Right cardiac atrium (tissue), 5 donors: ENCODE measurements at places on chromosomes 7 and 10. TPM values are rescaled to one million over a fixed set of nuclear protein-coding genes. Genes with fewer than 3 reads are reported as not detected.

ASB4 gene
- 1.2 TPM for total RNA-seq

DNA sequence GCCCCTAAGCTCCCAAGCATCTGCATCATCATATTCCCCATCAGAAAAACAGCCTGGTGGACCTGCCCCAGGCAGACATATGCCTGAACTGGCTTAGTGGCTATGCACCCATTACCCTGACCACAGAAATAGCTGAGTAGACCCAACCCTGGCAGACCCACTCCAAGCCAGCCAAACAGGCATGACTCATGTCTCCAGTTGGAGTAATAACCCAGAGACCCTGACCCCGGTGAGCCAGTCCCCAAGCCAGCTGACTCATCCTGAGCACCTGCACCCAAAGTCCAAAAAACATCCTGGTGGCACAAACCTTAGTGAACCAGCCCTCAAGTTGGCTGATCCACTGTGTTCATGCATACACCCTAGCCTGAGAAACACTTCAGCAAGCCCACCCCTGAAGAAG is 555.9 kb downstream of the GRID1 start:
- DNase-seq, result no peak

DNA sequence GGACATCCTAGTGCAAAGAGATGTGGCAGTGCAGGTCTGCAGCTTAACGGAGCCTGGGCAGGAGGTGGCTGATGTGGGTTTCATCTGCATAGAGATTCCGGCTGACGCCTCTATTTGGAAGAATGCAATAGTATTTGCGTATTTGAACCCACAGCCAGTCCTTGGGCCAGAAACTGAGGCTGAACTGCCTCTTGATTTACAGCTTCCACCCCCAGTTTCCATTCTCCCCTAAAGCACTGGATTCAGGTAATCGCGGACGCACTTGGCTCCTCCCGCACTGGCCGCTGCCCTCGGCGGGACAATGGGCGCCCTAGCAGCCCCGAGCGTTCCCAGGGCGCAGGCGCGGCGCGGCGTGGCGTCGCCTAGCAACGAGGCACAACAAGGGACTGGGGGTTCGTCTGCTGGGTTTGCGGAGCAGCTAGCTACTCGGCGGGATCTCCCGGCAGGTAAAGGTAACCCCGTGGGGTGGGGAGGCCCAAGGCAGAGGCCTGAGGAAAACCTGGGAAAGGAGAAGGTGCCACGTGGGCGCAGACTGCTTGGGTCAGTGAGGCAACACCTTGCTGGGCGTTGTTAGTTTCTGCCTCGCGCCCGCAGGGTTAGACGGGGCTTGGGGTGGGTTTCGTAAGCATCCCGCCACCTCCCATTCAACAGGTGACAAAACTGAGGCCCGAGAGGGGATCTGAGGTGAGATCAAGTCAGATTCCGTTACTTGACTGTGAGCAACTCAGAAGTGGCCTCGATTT is at the start of gene ARMC3:
TSS of gene ARMC3 (plus strand) at position 393 of the 743 bp plus-strand sequence. CDS start 3,944 bp downstream, outside the sequence.
- peak; percentile 91 for DNase-seq

DNA sequence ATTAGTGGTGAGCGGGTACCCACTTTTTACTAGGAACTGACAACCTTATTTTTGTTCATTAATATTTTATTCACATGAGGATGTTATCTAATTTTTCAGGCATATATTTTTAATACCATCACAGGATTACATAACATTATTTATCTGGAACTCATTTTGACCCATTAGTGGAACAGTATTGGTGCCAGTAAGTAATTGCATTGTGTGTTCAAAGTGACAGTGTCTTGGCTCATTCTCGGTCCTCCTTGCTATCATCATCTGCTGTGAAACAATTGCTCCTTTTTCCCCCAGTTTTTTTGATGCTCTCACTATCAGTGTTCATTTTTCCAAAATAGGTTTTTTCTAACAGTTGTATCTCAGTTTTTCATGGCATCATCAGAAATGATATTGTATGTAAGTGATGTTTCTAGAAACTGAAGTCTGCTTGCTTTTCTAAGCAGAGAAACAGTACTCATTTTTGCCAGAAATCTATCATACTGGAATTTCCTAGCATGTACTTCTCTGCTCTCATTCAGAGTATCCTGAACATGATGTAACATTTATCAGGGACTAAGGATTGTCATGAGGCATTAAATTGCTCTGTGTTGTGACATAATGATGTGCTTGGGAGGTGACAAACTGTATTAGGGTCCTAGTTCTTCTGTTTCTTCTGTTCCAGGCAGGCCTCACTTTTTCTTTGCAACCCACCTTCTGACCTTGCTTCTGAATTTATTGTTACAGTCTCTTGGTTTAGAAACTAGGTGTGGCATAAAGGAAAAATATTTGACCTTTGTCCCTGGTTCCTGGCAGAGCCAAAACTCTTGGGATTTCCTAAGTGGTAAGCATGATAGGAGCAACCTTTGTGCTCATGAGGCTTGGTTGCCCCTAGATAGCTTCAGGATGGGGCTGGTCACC is 4.2 kb downstream of the NUB1 start:
- DNase-seq, result no peak

FAM237B gene
- not detected for total RNA-seq

DNA sequence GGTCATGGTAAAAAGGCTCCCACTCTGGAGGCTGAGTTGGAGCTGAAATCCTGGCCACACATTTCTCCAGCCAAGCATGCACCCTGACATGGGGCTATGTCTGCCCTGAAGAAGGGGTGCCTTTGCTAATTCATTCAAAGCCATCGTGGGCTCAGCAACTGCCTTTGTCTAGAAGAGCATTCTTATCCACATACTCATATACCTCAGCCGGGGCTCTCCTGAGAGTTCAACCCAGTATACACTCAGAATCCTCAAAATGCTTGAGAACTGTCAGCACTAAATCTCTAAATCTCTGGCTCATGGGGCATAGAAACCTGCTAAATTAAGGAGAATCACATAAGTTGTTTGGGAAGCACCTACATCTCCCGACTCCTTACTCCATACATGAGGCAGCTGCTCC is 89.3 kb downstream of the MRPL32 start:
- DNase-seq, result no peak

GRCh38 chr7:36547416-36547815 is 157.8 kb downstream of the ANLN start:
- DNase-seq, result no peak

OR2A7 gene
- total RNA-seq, result 1.5 TPM

ATOH7 gene
- total RNA-seq, result not detected

LEP gene
- total RNA-seq, result 0.17 TPM

- no peak for DNase-seq
Observed at GRCh38 chr10:77548157-77548556, 89.5 kb downstream of the KCNMA1 start.

C1QL3 gene
- 0.26 TPM for total RNA-seq

GPRIN2 gene
- total RNA-seq, result not detected

GRCh38 chr10:85611093-85611740 is 755.4 kb downstream of the GRID1 start:
- no peak for DNase-seq

DNA sequence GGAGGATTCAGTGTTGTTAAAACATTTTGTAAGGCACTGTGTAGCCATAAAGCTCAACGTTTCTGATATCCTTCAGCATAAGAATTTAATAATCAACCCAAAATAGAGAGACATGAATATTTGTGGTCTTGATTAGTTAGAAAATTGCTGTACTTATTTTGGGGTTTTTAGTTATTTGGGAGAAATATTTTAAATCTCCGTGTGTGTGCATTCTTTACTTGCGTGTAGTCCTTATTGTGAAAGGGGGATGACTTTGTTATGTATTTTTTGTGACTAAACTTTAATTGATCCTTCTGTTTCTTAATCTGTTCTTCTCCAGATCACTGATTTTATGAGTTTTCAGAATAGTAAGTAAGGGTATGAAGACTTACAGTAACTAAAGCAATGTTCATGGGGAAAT is 81.2 kb downstream of the ZNRF2 start:
- DNase-seq, result no peak

DNA sequence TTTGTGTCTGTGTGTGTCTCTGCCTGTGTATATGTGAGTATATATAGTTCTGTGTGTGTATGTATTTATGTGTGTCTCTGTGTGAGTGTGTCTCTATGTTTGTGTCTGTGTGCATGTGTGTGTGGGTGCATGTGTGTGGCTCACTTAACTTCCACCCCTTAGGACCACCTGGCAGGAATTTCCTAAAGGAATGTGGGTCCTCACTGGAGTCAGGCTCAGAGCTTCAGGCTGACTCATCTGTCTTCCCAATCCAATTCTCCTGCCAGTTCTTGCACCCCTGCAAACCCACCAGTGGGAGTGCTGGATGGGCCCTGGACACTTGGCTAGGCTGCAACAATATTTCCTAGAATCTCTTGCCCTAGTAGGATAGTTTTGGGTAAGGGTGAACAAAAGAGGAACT is 70.2 kb upstream of the GRB10 start:
- DNase-seq, result no peak

DNA sequence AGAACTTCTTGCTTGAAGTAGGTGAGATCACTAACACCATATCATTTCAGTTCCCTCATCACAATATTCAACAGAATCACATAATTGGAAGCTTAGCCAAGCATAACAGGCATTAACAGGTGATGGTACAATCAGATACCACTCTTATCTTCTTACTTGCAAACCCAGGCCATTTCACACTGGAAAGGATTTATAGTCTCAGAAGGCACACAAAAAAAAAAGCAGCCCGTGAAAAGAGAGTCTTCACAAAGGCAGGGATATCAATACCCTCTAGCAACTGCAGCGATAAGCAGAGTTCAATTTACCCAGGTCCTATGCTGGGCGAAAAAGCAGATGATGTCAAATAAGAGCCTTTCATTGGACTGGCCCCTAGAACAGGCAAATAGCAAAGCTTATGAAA is 1082.4 kb downstream of the XPNPEP1 start:
- no peak for DNase-seq

DNA sequence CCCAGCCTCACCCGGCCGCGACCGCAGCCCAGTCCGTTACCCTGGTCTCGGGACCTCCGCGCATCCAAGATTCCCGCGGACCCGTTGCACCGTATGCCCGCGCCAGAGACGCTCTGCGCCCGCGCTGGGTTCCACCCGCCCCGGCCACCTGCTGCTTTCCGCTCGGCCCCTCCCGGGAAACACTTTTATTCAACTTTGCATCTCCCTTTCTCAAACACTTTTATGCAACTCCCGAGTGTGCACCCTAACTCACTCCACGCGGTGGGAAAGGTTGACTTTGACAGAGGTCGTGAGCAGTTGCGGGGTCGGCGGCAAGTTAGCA is at the start of gene ODAD2:
TSS of gene ODAD2 (minus strand) at position 126 of the 322 bp plus-strand sequence. CDS start 3,937 bp downstream, outside the sequence.
- DNase-seq, result no peak

GDI2 gene
- 102 TPM for total RNA-seq

GRCh38 chr7:130397051-130397757 is 16.9 kb downstream of the CPA1 start:
- no peak for DNase-seq

DNA sequence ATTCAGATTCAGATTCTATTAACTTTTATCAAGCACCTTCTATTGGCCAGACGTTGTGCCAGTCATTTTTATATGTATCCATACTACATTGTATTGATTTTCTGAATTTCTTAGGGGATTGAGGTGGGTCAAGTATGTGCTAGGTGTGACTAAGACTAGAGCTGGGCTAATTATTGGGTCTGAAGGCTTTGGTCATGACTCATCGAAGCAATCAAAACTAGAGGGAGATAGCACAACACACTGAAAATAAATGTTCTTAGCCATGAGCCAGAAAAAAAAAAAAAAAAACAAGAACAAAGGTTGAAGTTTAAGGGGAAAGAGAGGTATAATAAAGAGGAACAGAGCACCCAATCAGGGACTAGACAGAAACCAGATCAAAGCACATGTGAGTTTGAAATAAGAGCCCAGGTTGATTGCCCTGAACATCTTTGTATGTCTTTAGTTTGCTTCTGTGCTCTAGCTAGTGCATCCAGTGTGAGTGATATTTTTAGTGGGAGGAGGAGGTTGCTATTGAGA is 171.6 kb upstream of the FOXP2 start:
- no peak for DNase-seq
